Activated B cell treated with CpG ODN at 0.5 μM for 24 hours (primary cell): ENCODE measurements at places on chromosomes 6 and 20. TPM values are rescaled to one million over a fixed set of nuclear protein-coding genes. Genes with fewer than 3 reads are reported as not detected.

GRCh38 chr20:47304287-47304686 lies 52.2 kb downstream of the ZMYND8 start:
- DNase-seq, result no peak

DNA sequence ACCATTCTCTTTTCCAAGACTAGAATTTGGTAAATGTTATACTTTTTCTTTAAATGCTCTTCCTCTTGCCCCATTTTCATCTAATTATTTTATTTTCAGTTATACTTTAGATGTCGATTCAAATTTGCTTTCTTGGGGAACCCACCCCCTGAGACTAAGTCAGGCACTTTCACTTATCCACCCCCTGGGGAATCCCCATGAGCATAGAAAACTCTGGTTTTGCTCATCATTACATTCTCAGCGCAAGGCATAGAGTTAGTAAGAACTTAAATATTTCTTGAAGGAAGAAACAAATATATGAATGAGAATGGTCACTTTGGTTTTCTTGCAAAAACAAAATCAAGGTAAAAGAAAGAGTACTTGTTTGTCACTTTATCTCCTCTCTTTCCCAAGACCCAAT lies 25.1 kb upstream of the HSF2 start:
- DNase-seq, result no peak

DNA sequence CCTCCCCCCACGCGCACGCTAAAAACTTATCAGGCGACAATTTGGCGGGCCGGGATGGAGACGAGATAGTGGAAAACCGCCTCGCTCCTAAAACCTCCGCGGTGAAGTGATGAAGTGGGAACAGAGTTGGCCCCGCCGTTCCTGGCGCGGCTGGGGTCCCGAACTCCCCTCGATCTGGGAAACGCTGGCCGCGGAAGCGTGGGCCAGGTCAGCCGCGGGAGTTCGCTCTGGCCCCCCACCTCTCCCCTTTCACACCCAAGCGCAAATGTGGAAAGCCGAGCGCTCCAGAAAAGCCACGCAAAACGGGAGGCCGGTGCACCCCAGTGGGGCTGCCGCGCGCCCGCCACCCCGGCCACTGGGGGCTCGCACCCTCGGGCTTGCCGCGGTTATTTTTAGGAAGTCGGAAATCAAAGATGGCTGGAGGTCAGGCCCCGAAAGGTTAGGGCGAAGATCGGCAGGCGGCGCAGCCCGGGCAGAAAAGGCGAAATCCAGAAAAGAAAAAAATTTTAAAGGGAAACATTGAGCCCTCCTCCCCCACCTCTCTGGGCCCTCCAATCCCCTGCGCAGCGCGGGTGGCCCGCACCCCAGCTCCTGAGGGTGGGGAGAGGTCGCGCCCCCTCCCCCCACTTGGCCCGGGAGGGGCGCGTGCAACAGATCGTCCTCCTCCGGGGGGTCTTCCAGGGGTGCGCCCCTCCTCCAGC lies 1.0 kb downstream of the SALL4 start:
- DNase-seq, result no peak

GRCh38 chr20:24034820-24035219 lies 46.2 kb upstream of the GGTLC1 start:
- DNase-seq, result no peak

DNA sequence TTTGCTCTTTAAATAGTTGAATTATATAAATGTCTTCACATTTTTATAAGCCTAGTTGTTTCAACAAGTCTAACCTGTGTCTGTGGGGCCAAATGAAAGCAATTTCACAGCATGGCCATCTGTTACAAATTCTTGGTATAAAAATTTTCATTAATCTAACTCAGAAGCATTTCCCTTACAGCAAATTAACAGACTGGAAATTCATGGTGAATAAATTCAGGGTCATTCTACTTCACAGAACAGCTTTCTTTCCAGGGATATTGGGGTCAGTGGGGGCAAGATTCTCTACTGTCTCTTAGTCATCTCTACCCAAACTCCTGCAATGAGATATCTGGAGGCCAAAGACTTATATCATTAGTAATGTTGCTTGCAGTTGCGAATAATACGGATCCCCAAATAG lies 352.1 kb downstream of the MMUT start:
- DNase-seq, result no peak

GRCh38 chr6:142300302-142300701 lies 1.5 kb upstream of the ADGRG6 start:
- no peak for DNase-seq

- DNase-seq, result no peak
These were observed 1123.5 kb upstream of the MAP3K7 start for GRCh38 chr6:91710342-91710741.

DNA sequence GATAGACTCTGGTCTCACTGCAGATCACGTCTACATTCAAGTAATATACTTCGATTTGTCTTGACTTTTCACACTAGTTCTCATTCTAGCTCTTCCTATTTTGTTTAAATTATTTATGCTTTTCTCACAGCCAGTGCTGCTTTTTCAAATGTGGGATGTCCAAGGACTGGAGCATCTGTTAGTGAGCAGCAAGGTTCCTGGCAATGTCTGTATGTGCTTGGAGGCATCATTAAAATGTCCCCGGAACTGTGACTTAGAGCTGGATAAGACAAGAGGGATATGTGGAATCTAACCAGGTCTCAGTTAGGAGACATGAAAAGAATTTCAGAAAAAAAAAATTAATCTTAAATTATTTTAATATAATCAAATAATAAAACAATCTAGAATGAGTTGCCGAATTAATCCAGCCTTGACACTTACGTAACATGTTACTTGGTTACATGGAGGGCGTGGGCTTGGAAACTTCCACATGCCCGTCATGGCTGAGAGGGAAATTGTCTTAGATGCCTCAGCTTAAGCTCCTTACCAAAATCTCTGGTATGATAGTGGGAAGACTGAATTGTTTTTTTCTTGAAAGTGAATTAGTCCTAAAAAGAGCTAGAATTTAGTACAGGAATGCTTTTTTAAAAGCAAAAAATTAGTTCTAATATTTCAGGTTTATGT lies 21.4 kb upstream of the CARMIL1 start:
- no peak for DNase-seq

- no peak for DNase-seq
These were observed 441.1 kb downstream of the MEI4 start for GRCh38 chr6:78093906-78094305.

DNA sequence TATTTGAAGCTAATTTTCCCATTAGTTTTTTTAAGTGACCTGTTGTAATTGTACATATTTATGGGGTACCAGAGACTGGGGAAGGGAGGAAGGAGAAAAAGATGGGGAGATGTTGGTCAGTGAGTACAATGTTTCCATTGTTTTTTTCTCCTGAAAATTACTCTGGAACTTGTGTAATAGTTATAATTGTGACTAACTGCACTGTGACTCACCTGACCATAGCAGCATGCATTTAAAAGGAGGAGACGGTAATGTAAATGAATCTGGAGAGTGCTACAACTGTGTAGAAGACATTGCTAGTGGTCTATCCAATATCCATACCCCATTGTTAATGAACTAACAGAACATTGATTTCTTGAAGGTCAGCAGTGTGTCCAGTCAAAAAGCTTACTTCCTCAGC lies 133.4 kb downstream of the RFPL4B start:
- no peak for DNase-seq

DNA sequence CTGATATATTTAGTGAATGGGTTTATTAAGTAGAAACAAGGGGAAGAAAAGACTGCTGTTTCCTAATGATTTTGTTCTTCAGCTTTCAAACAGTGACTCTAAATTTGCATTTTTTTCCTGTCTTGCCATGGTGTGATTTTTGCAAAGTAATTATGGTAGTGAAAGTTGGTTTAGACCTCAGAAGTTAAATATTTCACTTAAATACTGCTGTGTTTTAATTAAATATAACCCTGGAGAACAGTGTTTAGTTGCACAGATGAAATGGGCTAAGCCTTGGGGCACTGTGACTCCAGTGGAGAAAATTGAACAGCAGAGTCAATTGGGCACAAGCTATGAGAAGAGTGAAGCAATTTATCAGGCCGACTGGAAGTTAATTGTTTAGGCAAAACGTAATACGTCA lies 111.1 kb upstream of the MCHR2 start:
- no peak for DNase-seq

- DNase-seq, result no peak
These were observed 303.6 kb downstream of the TRDN start for GRCh38 chr6:123333000-123333756.

GRCh38 chr6:150667977-150668716 lies 68.5 kb downstream of the PLEKHG1 start:
- no peak for DNase-seq

DNA sequence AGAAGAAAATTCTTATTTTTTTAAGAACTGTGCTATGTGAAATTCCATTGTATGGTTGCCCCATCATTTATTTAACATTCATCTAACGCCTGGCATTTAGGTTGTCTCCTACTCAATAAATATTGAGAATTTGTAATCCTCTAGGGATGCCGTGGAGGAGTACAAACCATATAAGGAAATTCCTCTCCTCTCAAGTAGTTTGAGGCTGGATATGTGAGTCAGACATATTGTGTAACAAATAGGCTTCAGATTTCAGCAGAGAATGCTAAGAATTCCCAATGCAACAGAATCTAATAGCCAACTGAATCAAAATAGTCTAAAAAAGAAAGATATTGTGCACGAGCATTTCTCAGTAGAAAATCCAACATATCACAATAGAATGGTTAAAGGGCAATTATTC lies 174.7 kb downstream of the OTOR start:
- no peak for DNase-seq

GRCh38 chr6:119126826-119127225 lies 48.4 kb upstream of the FAM184A start:
- no peak for DNase-seq

DNA sequence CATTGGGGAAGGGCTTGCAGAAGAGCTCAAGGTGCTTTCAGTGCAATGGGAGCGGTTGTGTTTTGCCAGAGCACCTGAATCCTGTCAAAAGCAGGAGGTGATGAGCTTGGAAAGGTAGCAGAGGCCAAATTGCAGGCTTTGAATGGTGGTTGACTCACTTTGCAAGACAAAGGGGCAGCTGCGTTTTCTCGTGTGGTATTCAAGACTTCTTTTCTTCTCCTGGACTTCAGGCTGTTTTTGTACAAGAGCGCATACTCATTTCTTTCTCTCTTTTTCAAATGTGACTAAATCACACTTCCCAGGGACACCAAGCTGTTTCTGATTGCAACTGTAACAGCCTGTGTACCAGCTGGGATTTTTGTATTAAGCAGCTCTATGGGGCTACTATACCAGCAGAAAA lies 32.3 kb downstream of the GHRH start:
- DNase-seq, result no peak

The ANGPT4 gene
- total RNA-seq, result not detected in 2 replicates

The ULBP3 gene
- 0.46 and 0.80 TPM in 2 replicates for total RNA-seq

The SMIM8 gene
- total RNA-seq, result 11.1 and 14.4 TPM in 2 replicates

The TEAD3 gene
- total RNA-seq, result 0.13 and 0.34 TPM in 2 replicates

The PRDM1 gene
- 16.3 and 16.4 TPM in 2 replicates for total RNA-seq
